ENCODE measurements at places on chromosomes 1 and 21.

DNA sequence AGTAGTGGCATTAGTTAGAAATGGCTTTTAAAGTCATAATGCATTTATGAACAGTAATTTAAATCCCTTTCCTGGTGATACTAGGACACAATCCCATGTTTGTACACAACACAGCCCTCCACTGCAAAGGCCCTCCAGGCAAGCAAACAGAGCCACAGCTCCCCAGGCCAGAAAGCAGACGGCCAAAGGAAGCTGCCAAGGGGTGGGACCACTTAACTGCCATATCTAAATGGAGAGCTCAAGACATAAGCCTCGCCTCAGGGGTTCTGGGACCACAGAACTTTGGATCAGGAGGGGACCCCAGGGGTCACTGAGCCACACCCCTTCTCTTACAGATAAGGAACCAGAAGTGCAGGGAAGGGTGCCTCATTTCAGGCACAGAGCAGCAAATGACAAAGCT, 189.7 kb downstream of the KCNH1 start:
- no peak for DNase-seq

GRCh38 chr1:211420845-211421454, 71.0 kb downstream of the RD3 start:
- no peak for DNase-seq

GRCh38 chr1:15804060-15804459, 3.4 kb downstream of the UQCRHL start:
- no peak for DNase-seq

DNA sequence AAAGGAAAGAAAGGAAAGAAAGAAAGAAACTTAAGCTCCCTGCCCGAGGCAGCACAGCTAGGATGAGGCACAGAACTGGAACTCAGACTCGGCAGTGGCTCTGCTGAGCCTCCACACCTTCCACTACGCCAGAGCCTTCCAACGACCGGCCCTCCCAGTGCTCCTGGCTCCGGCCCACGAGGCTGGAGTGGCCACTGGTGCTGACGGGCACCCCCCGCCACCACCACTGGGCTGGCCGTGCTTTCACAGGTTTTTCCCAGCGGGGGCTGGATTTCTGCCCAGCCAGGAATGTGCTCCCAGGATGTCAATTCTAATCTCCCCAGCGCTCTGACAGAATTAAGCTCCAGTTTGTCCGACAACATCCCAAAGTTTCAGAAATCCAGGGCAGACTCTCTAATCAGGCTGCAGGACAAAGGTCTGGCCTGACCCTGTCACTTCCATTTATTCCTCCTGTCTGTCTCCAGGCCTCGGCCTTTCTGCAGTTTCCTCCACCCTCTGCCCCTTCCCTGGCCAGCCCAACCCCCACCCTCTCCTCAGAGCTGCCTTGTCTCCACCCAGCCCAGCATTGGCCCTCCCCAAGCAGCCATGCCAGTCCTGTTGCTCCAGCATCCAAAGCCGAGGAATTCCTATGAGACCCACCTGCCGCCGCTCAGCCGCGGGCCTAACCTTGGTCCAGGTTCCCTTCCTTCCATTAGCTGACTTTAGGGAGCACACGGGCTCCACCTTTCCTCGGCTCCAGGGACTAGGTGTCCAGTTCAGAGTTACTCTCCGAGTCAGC, 81.9 kb downstream of the CASZ1 start:
- DNase-seq, result no peak

DNA sequence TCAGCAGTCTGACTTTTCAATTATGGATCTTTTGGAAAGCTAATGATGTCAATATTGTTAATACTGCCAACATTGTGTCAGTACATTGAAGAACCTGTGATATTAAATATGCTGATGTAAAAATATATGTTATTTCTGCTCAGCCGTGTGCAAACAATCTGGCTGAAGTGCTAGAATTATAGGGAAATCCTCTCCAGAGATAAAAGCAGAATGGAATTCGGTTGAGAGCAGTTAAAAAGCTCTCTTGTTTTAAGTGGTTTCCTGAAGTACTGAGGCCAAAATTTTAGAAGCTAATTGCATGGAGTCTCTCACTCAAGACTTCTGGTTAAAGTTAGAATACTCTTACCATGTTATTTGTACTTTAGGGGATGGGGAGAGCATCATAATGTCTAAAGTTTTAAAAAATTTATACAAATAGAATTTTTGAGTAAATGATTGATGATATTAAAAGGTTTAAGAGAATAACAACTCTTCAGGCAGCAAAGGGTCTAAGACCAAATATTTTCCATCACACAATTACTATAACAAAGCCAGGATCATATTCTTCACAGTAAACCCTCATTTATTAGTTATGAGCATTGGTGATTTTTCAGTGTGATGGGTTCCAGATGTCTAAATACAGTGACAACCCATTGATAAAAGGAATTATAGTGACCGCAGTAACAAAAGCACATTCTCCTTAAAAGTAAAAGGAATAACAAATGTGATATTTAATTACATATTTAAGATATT, 834.2 kb upstream of the CXADR start:
- no peak for DNase-seq

GRCh38 chr21:43272591-43272990, 103.8 kb downstream of the CRYAA start:
- DNase-seq, result no peak

DNA sequence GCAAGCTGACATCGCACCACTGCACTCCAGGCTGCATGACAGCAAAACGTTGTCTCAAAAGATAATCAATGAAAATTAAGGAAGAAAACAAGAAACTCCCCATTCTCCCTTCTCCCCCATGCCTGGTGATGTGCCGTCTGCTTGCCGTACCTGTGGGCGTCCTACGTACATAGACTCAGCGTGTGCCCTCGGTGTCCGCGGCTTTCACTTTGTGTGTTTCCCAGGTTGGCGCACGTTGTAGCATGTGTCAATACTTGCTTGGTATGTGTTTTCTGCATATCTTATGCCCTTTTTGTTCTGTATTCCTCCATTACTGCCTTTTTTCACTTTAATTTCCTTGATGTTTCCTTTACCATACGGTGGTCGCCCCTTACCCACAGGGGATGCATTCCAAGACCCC, 53.8 kb downstream of the PCNT start:
- no peak for DNase-seq
